Esophagus squamous epithelium (tissue), 5 donors: ENCODE measurements at places on chromosomes 7 and 10.

GRCh38 chr7:51316666-51317581, at the start of gene COBL:
TSS of gene COBL (minus strand) at chr7:51316809. CDS start at chr7:51316633, 176 bp downstream.
- no peak for DNase-seq

DNA sequence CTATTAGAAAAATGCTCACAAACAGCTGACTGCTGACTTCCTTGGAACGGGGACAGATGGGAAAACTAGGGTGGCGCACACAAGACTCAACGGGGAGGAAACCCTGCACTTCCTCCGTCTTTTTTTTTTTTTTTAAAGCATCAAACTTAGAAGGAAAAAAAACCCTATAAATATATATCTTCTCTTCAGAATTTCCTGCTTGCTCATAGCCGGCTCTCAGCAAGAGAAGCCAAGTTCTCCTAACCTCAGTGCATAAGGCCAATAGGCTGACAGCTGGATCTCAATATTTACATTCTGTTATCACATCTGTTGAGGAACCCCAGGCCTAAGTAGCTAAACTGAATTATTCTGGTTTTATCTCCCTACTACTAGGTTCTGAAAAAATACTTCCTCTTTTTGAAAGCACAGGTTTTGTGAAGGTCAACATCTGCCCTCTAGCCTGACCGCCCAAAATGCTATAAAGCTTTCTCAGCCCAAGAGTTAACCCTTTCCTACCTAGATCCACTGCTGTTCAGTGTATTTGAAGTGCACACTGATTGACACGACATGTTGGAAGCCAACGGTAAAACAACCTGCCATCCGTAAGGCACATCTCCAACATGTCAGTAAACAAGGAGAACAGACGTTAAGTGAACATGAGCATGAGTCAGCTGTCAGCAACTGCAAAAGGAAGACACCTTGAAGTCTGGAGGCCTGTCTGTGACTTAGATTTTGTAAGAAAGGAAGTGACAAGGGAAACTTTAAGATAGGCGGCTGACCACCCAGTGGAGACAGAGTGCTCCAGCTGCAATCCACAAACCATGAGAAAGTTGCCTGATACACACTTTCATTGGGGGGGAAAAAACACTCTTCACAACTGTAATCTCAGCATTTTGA, 83.8 kb downstream of the EBLN1 start:
- DNase-seq, result no peak

DNA sequence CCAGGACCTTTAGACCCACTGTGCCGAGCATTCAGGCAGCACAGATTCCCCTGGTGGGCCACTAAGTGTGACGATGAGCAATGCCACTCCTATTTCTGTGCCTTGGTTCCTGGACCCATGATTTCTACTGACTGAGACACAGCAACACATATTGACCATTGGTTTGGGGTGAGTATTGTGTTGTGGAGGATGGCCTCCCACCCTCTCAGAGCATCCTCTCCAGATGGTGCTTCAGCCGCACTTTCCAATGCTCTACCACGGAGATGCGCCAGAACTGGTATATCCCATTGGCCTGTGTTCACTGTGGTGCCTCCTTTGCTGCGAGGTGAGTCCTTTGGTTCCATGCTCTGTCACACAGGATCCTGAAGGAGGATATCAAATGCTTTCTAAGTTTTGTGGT, 10.1 kb upstream of the GDF10 start:
- DNase-seq, result no peak

GRCh38 chr10:101683276-101683675, 11.7 kb downstream of the FBXW4 start:
- no peak for DNase-seq

DNA sequence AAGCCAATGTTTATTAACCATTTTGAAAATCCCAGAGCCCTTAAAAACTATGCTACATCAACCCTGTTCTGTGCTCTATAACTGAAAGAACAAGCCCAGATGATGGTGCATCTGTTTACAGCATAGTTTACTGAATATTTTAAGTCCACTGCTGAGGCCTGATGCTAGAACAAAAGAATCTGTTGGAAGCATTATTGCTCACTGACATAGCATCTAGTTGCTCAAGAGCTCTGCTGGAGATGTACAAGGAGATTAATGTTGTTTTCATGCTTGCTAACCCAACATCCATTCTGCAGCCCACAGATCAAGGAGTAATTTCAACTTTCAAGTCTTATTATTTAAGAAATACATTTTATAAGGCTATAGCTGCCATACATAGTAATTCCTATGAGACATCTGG, 181.3 kb upstream of the FEZF1 start:
- no peak for DNase-seq
